Heart right ventricle (tissue), 16 donors: ENCODE measurements at places on chromosomes 7 and 10. TPM values are rescaled to one million over a fixed set of nuclear protein-coding genes. Genes with fewer than 3 reads are reported as not detected.

ATOH7 gene
- not detected for polyA plus RNA-seq

C7orf33 gene
- not detected for polyA plus RNA-seq

RHOBTB1 gene
- 4.3 TPM for polyA plus RNA-seq

ELN gene
- 99.8 TPM for polyA plus RNA-seq

GRID1 gene
- polyA plus RNA-seq, result 0.44 TPM

SPDYE6 gene
- polyA plus RNA-seq, result 0.03 TPM

GPR26 gene
- not detected for polyA plus RNA-seq

STAM gene
- polyA plus RNA-seq, result 10.7 TPM

OPALIN gene
- not detected for polyA plus RNA-seq

TUBAL3 gene
- 0.51 TPM for polyA plus RNA-seq

FAM171A1 gene
- polyA plus RNA-seq, result 4.8 TPM

SLC39A12 gene
- 0.01 TPM for polyA plus RNA-seq

GPR158 gene
- not detected for polyA plus RNA-seq

CYP2E1 gene
- polyA plus RNA-seq, result 0.49 TPM

GJC3 gene
- not detected for polyA plus RNA-seq

ZNF804B gene
- polyA plus RNA-seq, result not detected

- no peak for DNase-seq
- no peaks in the 10 kb centered on the region for H3K36me3 ChIP-seq
- H3K4me3 ChIP-seq, result peak overlapping the region; percentile 29
- peaks cover 69% of the 10 kb centered on the region for H3K27me3 ChIP-seq
Measured at GRCh38 chr10:101776161-101776817, 375 bp upstream of the FGF8 start.

- H3K27me3 ChIP-seq, result peaks cover 1% of the 10 kb centered on the region
- no peak for DNase-seq
- H3K36me3 ChIP-seq, result no peaks in the 10 kb centered on the region
- H3K4me3 ChIP-seq, result no peak overlapping the region
Measured at GRCh38 chr7:128705891-128706333, 33.2 kb upstream of the CALU start.

GRCh38 chr10:113454341-113455061, 98.4 kb upstream of the HABP2 start:
- DNase-seq, result peak; percentile 40
- no peaks in the 10 kb centered on the region for H3K36me3 ChIP-seq
- peaks cover 4% of the 10 kb centered on the region for H3K4me1 ChIP-seq
- no peak overlapping the region for H3K27ac ChIP-seq
- H3K27me3 ChIP-seq, result no peaks in the 10 kb centered on the region

- H3K27ac ChIP-seq, result no peak overlapping the region
- no peaks in the 10 kb centered on the region for H3K27me3 ChIP-seq
- DNase-seq, result no peak
- H3K36me3 ChIP-seq, result no peaks in the 10 kb centered on the region
- no peaks in the 10 kb centered on the region for H3K4me1 ChIP-seq
- H3K4me3 ChIP-seq, result no peak overlapping the region
Measured at GRCh38 chr10:71643904-71644303, 75.7 kb downstream of the C10orf105 start.

- no peak for DNase-seq
- no peaks in the 10 kb centered on the region for H3K4me1 ChIP-seq
- no peaks in the 10 kb centered on the region for H3K36me3 ChIP-seq
- H3K4me3 ChIP-seq, result no peak overlapping the region
- H3K27me3 ChIP-seq, result no peaks in the 10 kb centered on the region
Measured at GRCh38 chr10:52558090-52558489, 214.5 kb downstream of the MBL2 start.

- H3K4me3 ChIP-seq, result no peak overlapping the region
- H3K36me3 ChIP-seq, result no peaks in the 10 kb centered on the region
- no peaks in the 10 kb centered on the region for H3K27me3 ChIP-seq
- peaks cover 3% of the 10 kb centered on the region for H3K4me1 ChIP-seq
- no peak overlapping the region for H3K27ac ChIP-seq
Measured at GRCh38 chr10:28914701-28915100, 237.4 kb downstream of the BAMBI start.

GRCh38 chr10:16902606-16903005, 85.4 kb upstream of the RSU1 start:
- no peak overlapping the region for H3K4me3 ChIP-seq
- no peaks in the 10 kb centered on the region for H3K4me1 ChIP-seq
- H3K36me3 ChIP-seq, result no peaks in the 10 kb centered on the region
- DNase-seq, result no peak
- H3K27ac ChIP-seq, result no peak overlapping the region

DNA sequence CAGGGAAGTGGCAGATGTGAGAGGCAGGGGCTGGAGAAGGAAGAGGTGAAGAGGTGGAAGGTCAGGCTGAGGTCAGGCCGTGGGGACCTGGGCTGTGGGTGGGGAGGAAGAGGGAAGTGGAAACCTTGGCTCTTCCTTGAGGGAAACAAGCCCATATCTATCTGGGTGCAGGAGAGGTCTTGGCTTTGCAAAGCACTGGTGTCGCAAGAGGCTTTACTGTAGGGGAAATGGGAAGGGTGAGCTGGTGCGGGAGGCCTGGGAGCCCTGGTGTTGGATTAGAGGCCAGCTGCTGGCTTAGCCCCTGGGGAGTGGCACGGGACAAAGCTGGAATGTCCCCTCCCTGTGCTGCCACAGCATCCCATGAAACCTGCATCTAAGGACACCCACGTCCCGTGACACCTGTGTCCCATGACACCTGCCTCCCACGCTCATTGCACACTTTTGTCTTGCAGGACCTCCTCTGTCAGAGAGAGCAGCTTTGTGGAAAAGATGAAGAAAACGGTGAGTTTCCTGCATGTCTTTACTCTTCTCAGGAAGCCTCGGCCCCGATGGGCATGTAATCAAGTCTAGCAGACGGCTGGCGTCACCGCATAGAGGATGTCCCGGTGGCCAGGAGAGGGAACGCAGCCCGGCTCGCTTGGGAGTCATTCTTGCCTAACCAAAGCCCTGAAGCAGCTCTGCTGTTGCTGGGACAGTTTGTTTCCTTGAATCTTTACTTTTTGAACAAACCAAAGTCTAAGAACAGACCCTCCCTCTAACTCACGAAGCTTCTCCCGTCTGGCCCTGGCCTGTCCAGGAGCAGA, 22.2 kb downstream of the TMEM120A start:
- peak; percentile 67 for DNase-seq
- no peak overlapping the region for H3K4me3 ChIP-seq
- peaks cover 41% of the 10 kb centered on the region for H3K4me1 ChIP-seq
- peaks cover 51% of the 10 kb centered on the region for H3K36me3 ChIP-seq

- H3K27me3 ChIP-seq, result peaks cover 5% of the 10 kb centered on the region
- H3K27ac ChIP-seq, result no peak overlapping the region
- peaks cover 8% of the 10 kb centered on the region for H3K4me1 ChIP-seq
- DNase-seq, result peak; percentile 51
Measured at GRCh38 chr7:151276666-151277590, 28.4 kb upstream of the SMARCD3 start.

- peaks cover 28% of the 10 kb centered on the region for H3K4me1 ChIP-seq
- peak overlapping the region; percentile 82 for H3K4me3 ChIP-seq
- no peaks in the 10 kb centered on the region for H3K27me3 ChIP-seq
- no peaks in the 10 kb centered on the region for H3K36me3 ChIP-seq
- no peak for DNase-seq
- peak overlapping the region; percentile 94 for H3K27ac ChIP-seq
Measured at GRCh38 chr10:63464402-63465292, 1.1 kb downstream of the JMJD1C start.

DNA sequence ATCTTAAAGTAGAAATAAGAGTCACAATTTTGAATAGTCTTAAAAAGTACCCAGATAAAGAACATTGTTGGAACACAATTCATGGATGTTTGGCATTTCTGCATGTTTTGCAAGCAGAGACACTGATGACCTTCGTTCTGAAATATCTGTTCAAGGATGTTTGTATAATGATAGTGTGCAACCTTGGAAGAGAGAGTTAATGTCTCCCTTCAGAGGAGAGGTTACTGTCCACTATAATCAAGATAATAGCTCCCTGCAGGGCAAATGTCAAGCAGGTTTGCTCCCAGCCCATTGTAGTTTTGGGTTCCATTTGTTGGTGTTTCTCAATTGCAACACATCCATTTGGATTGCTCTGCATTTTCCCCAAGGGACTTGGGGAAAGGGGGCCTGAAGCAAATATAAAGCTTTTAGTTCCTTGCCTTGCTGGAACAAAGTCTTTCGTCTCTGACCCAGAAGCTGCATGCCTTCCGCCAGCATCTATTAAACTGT, 45.2 kb downstream of the COL1A2 start:
- DNase-seq, result no peak
- H3K27me3 ChIP-seq, result peaks cover 8% of the 10 kb centered on the region
- no peak overlapping the region for H3K27ac ChIP-seq
- peaks cover 5% of the 10 kb centered on the region for H3K4me1 ChIP-seq

GRCh38 chr7:134787064-134787463, 7.6 kb downstream of the CALD1 start:
- H3K36me3 ChIP-seq, result peaks cover 11% of the 10 kb centered on the region
- no peak overlapping the region for H3K27ac ChIP-seq
- H3K4me3 ChIP-seq, result no peak overlapping the region
- H3K4me1 ChIP-seq, result peaks cover 96% of the 10 kb centered on the region

GRCh38 chr7:133936074-133936473, 191.1 kb upstream of the LRGUK start:
- no peak overlapping the region for H3K27ac ChIP-seq
- no peaks in the 10 kb centered on the region for H3K36me3 ChIP-seq
- no peaks in the 10 kb centered on the region for H3K27me3 ChIP-seq
- DNase-seq, result no peak
- no peaks in the 10 kb centered on the region for H3K4me1 ChIP-seq

- peaks cover 10% of the 10 kb centered on the region for H3K36me3 ChIP-seq
- no peaks in the 10 kb centered on the region for H3K27me3 ChIP-seq
- peak overlapping the region; percentile 68 for H3K27ac ChIP-seq
- H3K4me3 ChIP-seq, result no peak overlapping the region
- peak; percentile 23 for DNase-seq
Measured at GRCh38 chr10:11225935-11226334, 208.3 kb downstream of the CELF2 start.

GRCh38 chr7:18541181-18541870, 45.8 kb downstream of the HDAC9 start:
- H3K4me3 ChIP-seq, result no peak overlapping the region
- peak; percentile 46 for DNase-seq
- H3K27ac ChIP-seq, result peak overlapping the region; percentile 43

DNA sequence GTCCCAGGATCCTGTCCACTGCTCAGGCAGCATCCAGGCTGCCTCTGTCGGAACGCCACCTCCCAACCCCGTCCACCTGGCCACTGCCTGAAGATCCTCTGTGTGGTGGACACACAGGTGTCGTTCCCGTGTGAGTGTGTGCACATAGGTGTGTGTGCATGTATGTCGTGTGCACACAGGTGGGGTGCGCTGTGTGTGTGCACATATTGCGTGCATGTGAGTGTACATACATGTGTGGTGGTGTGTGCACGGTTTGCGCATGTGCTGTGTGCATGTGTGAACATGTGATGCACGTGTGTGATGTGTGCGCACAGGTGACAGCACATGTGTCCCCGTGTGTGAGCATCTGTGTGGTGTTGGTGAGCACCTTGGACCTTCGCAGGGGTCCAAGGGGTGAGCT, 7.1 kb downstream of the TMEM184A start:
- no peak for DNase-seq
- H3K4me3 ChIP-seq, result no peak overlapping the region
- no peaks in the 10 kb centered on the region for H3K27me3 ChIP-seq
- no peak overlapping the region for H3K27ac ChIP-seq
- H3K4me1 ChIP-seq, result peaks cover 8% of the 10 kb centered on the region

GRCh38 chr10:95229724-95230627, 35.9 kb downstream of the ACSM6 start:
- H3K27me3 ChIP-seq, result no peaks in the 10 kb centered on the region
- peak overlapping the region; percentile 57 for H3K4me3 ChIP-seq
- no peak overlapping the region for H3K27ac ChIP-seq

DNA sequence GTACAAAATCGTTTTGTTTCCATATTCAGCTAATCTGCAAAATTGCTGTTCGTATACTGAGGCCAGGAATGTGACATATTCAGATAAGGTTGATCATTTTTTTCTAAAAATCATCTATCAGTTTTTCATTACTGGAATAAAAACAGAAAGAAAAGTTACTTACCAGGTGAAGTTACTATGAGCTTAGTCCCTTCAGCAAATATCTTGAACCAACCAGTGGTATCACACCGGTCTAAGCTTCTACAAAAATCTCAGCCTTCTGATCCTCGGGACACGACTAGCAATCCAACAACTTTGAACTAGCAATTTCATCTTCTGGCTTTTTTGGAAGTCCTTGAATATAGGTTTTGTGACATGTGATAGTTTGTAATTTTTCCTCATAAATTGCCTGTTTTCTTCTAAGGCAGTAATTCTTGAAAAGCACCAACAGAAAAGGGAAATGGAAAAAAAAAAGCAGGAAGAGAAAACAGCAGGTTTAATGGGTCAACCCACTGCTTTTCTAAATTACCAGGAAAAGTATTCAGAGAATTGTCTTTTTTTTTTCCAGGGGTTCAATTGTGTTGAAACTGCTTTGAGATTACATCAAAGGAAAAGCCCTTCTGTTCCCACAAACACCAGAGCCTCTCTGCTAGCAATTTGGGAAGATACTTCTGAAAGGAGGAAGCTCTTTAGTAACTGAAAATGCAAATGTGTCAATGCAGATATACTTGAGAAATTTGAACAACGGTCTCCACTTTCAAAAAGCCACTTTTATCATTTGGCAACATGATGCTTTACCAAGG, 2.9 kb upstream of the TARP start:
- no peak for DNase-seq
- no peaks in the 10 kb centered on the region for H3K27me3 ChIP-seq
- no peak overlapping the region for H3K27ac ChIP-seq
- no peaks in the 10 kb centered on the region for H3K36me3 ChIP-seq

DNA sequence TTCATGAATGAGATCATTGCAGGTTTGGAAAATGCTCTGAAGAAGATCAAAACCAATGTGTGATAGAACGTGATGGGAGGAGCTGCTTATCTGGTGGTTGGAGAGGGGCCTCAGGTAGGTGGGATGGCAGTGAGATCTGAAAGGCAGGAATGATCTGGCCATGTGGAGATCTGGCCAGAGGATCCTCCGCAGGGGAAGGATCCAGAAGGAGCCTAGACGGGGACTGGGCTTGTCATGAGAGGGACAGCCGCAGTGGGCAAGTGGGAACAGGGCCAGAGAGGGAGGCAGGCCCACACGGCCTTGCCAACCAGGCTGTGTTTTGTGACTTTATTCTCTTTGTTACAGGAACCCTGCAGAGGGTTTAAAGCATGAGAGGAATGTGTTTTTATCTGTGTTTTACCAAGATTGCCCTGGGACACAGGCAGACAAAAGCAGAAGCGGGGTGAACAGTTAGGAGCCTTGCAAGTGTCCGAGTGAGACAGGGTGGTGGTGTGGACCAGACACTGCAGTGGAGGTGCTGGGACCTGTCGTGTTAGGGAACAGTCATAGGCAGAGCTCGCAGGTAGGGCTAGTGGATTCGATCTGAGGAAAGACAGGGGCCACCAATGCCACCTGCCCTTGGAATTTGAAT, 66.6 kb downstream of the TLL2 start:
- no peak overlapping the region for H3K4me3 ChIP-seq
- DNase-seq, result no peak
- no peak overlapping the region for H3K27ac ChIP-seq

DNA sequence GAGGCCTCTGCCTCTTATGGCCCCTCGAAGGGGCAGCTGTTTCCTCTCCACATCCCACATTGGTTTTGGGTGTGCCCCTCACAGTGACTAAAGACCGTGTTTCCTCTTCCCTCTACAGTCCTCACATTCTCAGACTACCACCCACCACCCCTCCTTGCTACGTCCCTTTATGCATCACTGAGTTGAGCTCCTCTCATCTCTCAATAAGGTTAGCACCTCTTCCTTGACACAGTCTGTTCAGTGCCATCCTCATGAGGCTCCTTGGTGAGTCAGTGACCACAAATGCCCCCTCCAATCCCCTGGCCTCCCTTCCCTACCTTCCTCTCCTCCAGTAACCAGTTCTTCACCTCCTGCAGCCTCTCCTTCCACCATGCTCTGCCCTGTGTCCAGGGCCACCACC, 239.1 kb upstream of the MYO3A start:
- no peaks in the 10 kb centered on the region for H3K27me3 ChIP-seq
- H3K4me3 ChIP-seq, result no peak overlapping the region
- H3K4me1 ChIP-seq, result no peaks in the 10 kb centered on the region
